COR-L47 (cell line): ENCODE measurements at places on chromosomes 2 and 18.

GRCh38 chr18:9824474-9824832, 61.3 kb upstream of the TXNDC2 start:
- DNase-seq, result no peak

DNA sequence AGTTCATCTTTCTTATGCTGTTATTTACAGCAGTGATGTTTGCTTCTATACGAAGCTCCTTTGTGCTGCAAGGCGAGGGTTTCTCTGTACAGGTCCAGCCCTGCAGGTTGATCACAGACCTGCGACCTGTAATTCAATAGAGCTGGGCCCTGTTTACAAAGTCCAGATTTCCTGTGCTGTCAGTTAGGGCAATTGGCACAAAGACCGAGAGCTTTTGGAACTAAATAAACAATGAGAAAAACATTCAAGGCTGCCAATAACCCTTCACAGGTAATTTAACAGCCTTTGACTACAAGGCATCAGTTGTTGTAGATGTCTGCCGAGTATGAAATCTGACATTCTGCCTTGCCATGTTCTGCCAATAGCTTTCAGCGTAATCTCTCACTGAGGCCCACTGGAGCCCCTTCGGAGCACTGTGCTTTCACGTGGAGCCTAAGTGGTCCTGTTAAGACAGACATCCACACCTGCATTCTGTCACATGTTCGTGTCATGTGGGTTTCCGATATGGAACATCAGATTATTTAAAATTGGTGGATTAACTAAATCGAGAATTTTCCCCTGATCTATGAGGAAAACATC, 232.5 kb downstream of the PTGR3 start:
- DNase-seq, result peak; percentile 95

DNA sequence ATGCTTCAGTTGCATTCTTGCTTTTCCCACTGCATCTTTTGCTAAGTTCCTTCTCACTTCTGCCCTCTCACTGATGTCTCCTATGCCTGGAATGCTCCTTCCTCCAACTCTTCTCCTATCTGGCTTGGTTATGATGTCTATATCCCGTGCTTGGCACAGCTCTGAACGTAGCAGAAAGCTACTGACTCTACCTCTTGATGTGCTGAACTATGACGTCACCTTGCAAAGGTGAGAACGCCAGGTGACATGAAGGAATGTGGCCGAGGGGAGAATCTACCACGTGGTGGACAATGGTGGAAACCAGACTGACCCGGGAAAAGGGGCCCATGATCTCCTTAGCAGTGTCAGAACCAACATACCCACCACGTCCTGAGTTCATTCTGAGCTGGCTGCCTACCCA, 209.7 kb downstream of the SH3BP4 start:
- no peak for DNase-seq

DNA sequence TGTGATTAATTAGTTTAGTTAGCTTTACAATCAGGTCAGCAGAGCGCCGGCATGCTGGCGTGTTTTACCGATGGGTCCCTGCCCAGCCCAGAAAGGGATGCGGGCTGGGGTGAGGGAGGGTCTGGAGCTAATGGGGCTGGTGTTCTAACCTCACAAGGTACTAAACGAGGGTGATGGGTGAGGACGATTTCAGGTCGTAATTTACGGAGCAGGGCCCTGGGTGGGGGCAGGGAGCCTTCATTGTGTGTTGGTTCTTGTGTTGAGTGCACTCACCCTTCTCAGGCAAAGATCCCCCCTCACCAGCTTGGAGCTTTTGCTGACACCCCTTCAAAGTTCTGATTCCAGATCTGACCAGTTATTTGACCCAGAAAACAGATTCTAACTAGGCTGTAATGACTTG, 39.5 kb downstream of the PTGR3 start:
- no peak for DNase-seq

DNA sequence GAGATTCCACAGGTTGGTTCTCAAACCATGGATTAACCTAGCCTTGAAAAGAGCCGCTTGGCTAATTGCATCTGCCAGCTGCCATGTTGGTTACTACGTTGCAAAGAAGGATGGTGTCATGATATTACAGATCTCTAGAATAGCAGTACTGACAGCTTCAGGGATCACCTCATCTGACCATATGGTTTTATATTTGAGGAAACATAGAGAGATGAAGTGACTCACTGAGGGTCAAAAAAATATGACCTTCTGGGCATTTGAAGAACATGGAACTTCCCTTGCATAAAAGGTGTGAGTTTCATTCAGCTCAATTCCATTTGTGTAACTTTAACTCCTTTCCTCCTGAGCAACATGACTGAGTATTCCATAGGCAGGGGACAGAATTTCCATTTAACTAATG, 242.3 kb downstream of the SETBP1 start:
- DNase-seq, result no peak

DNA sequence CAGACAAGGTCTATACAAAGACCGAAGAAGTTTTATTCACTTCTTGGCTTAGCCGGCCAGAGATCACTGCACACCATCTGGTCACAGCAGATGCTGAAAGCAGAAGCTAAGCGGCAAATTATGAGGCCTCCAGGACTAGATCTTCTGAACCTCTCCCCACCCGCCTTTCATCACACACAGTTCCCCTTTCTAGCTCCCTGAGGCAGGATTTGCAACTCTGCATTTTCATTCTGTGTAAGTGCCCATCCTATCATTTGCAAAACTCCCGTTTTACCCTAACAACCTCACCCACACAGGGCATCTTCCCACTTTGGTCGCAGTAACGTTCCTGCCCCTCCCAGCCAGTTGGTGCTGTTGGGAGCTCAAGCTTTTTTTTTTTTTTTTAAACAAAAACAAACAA, 3.1 kb upstream of the MOB1A start:
- no peak for DNase-seq

- DNase-seq, result no peak
Observed at GRCh38 chr2:24409171-24409570, 48.8 kb upstream of the ITSN2 start.

DNA sequence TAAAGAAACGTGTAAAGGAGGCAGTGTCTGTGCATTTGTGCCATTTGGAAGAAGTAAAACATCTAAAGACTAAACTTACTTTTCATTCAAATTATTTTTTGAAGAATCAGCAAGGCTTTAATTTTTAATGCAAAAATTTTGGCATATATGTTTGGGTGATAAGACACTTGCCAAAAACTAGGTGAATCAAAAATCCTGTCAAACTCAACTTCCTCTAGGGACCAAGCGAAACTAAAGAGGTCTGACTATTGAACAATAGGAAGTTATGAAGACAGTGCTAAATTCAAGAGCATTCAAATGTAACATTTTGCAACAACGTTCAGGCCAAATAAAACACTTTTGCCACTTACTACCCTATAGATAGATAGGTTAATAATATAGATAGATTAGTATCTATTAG, 306.1 kb downstream of the NOL4 start:
- no peak for DNase-seq

DNA sequence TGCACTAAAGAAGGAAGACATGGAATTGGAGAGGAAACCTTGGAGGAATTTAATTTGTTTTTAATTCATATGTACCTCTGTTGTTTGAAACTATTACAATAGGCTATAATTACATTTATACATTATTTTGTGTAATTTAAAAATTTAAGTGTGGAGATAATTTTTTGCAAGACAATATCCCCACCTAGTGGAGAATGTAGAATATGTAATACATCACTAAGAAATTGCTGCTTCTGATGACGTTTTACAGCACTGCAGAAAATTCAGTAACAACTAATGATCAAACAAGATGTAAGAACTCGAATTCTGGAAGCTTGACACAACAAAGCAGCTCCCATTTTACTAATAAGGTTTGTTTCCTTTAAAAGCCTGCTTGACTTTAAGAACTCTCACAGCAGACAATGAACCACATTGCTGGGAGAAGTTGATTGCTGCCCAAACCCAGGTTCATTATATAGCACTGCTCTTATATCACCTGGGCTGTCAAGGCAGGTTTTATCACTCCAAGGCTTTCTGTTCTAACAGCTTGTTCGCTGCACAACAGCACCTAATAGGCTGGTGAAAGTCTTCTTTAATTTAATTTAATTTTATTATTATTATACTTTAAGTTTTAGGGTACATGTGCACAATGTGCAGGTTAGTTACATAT, 53.4 kb downstream of the THADA start:
- peak; percentile 17 for DNase-seq
